ENCODE measurements at places on chromosomes 1 and 21.
A peak's percentile ranks its signal among the peaks of the same experiment; 100 is the strongest.

- DNase-seq, result peak; percentile 58
These were observed 22.6 kb downstream of the ETNK2 start for GRCh38 chr1:204128964-204129896.

DNA sequence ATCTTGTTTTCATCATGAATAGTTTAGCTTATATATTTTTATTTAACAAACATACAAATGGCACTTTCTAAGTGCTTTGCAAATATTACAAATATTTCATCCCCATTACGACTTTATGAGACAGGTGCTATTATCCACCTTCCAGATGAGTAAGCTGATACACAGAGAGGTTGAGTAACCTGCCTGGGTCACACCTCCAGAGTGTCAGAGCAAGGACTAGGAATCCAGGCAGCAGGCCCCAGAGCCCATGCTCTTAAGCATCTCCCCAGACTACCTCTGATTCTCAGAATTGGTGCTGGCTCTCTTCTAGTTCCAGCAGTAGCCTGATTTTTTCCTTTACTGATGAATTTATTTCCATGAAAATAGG is 40.0 kb downstream of the EPHB2 start:
- DNase-seq, result no peak

DNA sequence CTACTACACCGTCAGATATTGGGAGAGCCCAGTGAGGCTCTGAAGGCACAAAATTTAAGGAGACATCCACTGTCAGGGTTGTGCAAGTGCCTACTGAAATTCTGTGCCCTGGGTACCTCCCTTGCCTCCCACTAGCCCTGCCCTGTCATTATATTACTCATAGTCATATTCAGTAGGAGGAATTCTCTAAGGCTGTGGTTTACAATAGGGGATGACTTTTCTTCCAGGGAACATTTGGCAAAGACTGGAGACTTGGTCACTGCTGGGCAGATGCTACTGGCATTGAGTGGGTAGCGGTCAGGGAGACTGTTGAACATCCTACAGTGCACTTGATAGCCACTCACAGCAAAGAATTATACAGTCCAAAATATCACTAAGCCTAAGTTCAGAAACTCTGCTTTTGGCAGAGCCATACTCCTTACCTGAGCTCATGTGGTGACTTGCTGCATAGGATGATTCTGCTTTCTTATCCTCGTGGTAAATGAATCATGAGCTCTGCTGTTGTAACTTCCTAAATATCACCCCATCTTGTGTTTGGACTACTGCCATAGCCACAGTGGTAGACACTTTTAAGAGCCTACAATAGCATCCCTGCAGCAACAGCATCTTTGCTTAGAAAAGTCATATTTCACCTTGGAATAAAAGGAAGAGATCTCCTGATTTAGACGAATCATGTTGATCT is 563.4 kb upstream of the PLXNA2 start:
- no peak for DNase-seq

GRCh38 chr1:205355075-205355453 is 1.7 kb downstream of the KLHDC8A start:
- no peak for DNase-seq

GRCh38 chr1:212607206-212607912 is 1.2 kb upstream of the ATF3 start:
- no peak for DNase-seq

DNA sequence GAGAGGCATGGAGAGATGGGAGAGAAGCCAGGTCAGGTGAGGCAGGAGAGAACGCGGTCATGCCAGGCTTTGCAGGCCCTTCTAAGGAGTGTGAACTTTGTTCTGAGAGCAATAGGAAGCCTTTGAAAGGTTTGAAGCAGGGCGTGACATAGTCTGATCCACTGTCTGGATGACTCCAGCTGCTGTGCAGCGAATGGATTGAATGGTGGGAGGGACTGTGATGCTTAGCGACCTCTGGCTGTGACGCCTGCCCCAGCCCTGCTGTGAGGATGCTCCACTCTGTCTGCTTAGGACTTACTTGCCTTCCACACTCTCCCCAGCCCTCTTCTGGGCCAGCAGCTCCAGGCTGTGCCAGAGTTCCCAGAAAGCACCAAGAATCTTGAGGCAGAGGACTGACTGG is 41.8 kb upstream of the POU3F1 start:
- DNase-seq, result no peak

DNA sequence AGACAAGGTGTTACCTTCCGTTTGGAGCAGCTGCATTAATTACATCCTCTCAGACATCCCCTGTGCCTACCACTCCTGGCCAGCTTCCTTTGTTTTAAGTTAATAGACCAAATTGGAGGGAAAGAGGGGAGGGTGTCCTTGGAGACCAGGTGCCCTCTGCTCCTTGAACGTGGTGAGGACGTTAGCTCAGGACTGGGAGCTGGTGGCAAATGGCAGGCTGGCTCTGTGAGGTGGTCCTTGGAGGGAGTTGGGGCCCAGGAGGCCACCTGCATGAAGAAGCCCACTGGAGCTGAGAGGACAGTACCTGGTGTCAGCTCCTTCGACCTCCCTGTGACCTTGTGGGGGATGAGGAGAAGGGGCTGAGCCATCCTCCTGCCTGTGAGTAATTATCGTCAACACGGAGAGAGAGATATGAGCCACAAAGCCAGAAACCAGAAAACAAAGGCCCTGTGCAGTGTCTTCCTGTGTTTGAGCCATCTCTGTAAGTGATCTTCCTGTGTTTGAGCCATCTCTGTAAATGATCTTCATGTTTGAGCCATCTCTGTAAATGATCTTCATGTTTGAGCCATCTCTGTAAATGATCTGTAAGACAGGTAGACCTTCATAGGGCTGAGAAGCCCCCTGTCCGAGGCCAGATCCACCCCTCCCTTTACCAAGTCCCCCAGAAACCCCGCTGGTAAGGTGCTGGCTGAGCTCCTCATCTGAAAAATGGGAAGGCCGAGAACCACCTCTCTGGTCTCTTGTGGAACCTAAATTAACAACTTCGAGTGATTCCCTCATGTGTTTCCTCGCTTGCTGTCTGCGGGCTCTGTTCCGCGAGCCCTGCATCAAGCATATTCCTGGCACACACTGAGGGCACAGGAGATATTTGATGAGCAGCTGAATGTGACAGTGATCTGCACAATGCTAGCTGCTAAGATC is 126.0 kb downstream of the CAMTA1 start:
- DNase-seq, result no peak
